B cell (primary cell): ENCODE measurements at places on chromosomes 7 and 10. TPM values are rescaled to one million over a fixed set of nuclear protein-coding genes. Genes with fewer than 3 reads are reported as not detected.

GRCh38 chr7:128003167-128003566, 28.1 kb downstream of the LRRC4 start:
- peaks cover 38% of the 10 kb centered on the region for H3K4me1 ChIP-seq
- no peaks in the 10 kb centered on the region for H3K27me3 ChIP-seq
- peak; percentile 36 for DNase-seq

- no peaks in the 10 kb centered on the region for H3K27me3 ChIP-seq
- no peak overlapping the region for H3K4me3 ChIP-seq
- no peaks in the 10 kb centered on the region for H3K36me3 ChIP-seq
- H3K4me1 ChIP-seq, result no peaks in the 10 kb centered on the region
- H3K27ac ChIP-seq, result no peak overlapping the region
Measured at GRCh38 chr10:51638737-51639136, 60.7 kb downstream of the CSTF2T start.

Gene NUTM2B
- total RNA-seq, result 0.80 and 1.3 TPM in 2 replicates

- no peaks in the 10 kb centered on the region for H3K36me3 ChIP-seq
- H3K27me3 ChIP-seq, result no peaks in the 10 kb centered on the region
- peaks cover 61% of the 10 kb centered on the region for H3K4me1 ChIP-seq
- H3K4me3 ChIP-seq, result no peak overlapping the region
- no peak overlapping the region for H3K27ac ChIP-seq
- peak; percentile 34 for DNase-seq
Measured at GRCh38 chr10:11713186-11713743, 28.9 kb upstream of the ECHDC3 start.

Gene PDE6C
- not detected in 2 replicates for total RNA-seq

DNA sequence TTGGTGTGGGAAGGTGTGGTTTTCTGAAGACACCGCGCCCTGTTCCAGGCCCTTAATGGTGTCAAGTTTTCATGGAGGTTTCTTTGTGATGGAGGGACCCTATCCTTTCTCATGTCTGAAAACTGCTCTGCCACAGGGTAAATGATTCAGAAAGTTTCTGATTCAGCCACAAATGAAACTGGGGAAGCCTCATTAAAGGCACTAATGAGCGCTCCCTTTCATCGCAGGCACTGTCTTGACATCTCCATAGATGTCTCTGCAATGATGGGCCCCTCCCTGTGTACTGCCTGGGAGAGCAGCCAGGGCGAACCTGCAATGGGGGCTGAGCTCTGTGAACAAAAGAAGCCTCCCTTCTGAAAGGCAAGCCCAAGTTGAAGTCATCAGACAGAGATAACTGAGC, 355.3 kb downstream of the PRPF18 start:
- DNase-seq, result no peak
- no peaks in the 10 kb centered on the region for H3K36me3 ChIP-seq
- no peaks in the 10 kb centered on the region for H3K4me1 ChIP-seq

Gene MBL2
- total RNA-seq, result not detected in 2 replicates

Gene MNX1
- not detected in 2 replicates for total RNA-seq

Gene SPDYE9
- total RNA-seq, result not detected in 2 replicates

DNA sequence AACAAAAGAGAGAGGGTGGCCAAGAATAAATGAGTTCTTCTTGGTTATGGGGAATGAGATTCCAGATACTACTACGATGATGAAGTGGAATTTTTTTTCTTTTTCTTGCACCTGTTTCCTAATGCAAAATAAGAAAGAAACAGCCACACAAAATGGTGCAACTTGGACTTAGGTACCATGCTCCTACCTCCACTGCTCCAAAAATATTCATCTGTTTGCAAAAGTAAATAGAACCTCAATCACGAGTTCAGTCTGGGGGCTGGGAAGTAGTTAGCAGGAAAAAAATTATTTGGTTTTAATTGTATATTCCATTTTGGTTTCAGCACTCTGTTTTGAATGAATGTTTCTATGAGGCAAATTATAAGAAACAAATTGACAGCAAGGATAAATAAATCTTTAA, 73.5 kb downstream of the SLC25A13 start:
- peaks cover 7% of the 10 kb centered on the region for H3K36me3 ChIP-seq
- no peak for DNase-seq
- no peaks in the 10 kb centered on the region for H3K27me3 ChIP-seq
- H3K4me3 ChIP-seq, result no peak overlapping the region
- H3K27ac ChIP-seq, result no peak overlapping the region
- H3K4me1 ChIP-seq, result peaks cover 4% of the 10 kb centered on the region

Gene FZD1
- total RNA-seq, result 0.49 and 0.56 TPM in 2 replicates

DNA sequence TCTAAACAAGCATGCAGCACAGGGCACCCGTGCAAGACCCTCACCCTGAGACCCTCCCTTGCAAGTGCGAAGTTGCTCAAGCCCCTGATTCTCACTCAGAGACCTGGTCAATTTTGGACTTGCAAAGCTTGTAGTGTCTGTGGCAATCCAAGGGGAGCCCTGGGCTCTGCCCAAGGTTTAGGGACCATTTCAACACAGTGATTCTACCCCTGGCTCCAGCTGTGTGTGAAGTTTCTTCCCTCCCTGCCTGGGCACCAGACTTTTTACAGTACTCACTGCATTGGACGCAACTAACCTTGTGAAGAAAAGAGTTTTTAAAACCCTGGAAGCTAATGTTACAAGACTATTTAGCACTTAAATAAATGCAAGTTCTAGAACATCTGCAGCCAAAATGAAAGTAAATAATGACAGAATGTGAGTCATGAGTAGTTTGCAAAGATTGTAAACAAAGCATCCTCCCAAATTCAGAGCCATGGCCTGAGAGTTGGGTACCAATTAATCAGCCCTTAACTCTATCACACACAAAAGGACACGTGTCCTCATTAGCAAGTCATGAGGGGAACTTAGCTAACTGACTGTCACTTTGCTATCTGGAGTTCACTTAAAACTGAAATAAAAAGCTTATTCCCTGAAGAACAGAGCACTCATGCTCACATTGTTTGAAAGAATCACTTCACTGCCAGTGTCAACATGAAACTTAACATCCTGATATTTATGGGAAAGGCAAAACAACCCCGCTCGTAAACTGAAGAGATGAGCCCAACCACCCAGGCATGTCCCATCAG, 48.1 kb downstream of the RGS10 start:
- no peaks in the 10 kb centered on the region for H3K27me3 ChIP-seq
- peaks cover 4% of the 10 kb centered on the region for H3K36me3 ChIP-seq
- DNase-seq, result no peak
- H3K4me1 ChIP-seq, result peaks cover 8% of the 10 kb centered on the region
- H3K4me3 ChIP-seq, result no peak overlapping the region
- H3K27ac ChIP-seq, result no peak overlapping the region

DNA sequence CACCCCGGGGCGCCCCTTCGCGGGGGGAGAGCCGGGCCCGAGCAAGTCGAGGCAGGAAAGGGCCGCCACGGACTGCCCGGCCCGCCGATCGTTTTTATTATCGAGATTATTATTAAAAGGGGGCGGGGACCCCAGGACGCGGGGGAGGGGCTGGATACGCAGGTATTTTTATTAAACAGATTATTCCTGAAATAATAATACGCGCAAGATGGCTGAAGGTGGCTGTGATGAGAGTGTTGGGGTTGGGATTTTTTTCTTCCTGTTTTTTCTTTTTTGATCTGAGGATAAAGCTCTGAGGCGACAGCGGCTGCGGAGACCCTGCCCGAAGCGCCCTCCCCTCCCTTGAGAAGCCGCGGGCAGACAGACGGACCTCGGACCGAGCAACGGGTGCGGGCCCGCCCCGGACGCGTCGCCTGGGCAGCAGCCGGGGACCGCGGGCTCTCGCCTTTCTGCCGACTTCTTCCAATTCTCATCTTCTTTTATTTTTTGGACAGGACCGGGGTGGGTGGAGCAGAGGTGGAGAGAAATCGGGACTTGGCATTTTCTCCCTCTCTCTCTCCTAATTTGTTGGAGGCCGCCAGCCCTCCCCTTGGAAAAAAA, 1.4 kb upstream of the TRIM8 start:
- no peaks in the 10 kb centered on the region for H3K36me3 ChIP-seq
- peak overlapping the region; percentile 77 for H3K4me3 ChIP-seq
- H3K27ac ChIP-seq, result peak overlapping the region; percentile 97

DNA sequence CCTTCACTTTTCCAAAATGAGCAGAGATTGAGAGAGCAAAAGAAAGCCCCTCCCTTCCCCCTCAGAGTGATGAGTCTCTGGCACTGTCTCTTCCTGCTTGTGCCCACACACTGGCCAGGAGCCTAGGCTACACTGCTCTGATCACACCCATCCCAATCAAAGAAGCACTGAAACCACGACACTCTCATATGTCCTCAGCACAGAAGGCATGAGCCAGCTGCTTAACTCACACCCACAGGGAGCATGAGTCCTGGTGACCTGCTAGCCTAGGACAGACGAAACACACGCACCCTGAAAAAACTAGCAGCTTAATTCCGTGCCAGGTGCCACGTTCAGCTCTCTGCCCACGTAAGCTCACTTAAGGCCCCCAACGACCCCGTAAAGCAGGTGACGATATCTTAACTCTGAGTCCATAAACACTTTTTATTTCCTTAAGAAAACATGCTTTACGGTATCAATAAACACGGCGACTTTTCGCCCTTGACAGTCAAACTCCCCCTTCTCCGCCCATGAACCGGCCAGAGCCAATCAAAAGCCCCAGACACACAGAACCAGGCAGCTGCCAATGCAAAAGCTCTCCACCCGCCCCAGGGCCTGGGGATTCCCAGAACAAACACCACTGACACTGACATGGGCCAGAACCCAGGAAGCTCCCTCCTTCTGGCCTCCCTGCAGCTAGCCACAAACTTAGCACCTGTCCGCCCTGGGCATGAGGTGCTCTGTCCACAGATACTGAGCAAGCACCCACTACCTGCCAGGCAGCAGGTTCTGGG, 69.0 kb downstream of the TNRC18 start:
- H3K4me1 ChIP-seq, result no peaks in the 10 kb centered on the region
- H3K4me3 ChIP-seq, result no peak overlapping the region
- no peak for DNase-seq
- no peak overlapping the region for H3K27ac ChIP-seq
- peaks cover 69% of the 10 kb centered on the region for H3K36me3 ChIP-seq
- H3K27me3 ChIP-seq, result no peaks in the 10 kb centered on the region

GRCh38 chr7:16561943-16562342, 35.3 kb downstream of the LRRC72 start:
- no peak overlapping the region for H3K27ac ChIP-seq
- H3K27me3 ChIP-seq, result no peaks in the 10 kb centered on the region
- no peak for DNase-seq
- H3K36me3 ChIP-seq, result no peaks in the 10 kb centered on the region
- H3K4me1 ChIP-seq, result peaks cover 8% of the 10 kb centered on the region
- no peak overlapping the region for H3K4me3 ChIP-seq

Gene FAM20C
- total RNA-seq, result 0.54 and 1.7 TPM in 2 replicates

Gene MYL7
- total RNA-seq, result not detected in 2 replicates

DNA sequence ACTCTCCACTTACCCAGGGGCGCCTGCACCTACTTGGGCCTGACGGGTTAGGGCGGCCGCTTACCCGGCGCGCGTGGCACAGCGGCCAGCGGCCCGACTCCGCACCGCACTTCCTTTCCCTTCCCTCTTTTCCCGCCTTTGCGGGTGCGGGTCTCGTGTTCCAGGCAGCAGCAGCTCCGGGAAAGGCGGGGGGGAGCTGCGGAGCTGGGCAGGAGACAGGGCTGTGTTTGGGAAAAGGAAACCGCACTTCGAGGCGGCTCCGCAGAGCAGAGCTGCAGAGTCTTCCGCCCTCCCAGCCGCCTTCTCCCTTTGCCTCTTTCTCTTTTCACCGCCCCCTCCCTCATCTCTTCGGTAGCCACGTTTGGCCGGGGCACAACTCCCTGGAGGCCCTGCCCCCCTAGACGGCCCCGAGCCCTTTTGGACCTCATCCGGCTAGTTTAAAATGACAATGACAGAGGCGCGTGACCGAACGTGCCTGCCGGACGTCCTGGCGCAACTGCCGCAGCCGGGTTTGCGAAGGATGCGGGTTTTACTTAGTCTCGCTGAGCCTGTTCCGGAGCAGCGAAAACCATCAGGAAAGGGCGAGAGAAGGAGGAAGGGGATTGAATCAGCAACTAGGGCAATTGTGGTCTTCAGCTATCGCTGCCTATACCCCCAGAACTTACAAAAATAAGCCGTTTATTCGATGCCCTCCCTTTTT, 7.9 kb upstream of the PAX2 start:
- H3K27ac ChIP-seq, result no peak overlapping the region
- peak; percentile 51 for DNase-seq
- H3K27me3 ChIP-seq, result peaks cover 81% of the 10 kb centered on the region
- peak overlapping the region; percentile 14 for H3K4me3 ChIP-seq
- no peaks in the 10 kb centered on the region for H3K36me3 ChIP-seq

Gene CYP3A7
- total RNA-seq, result not detected in 2 replicates

GRCh38 chr10:12322583-12323131, 26.7 kb upstream of the CAMK1D start:
- H3K4me1 ChIP-seq, result peaks cover 15% of the 10 kb centered on the region
- DNase-seq, result no peak
- H3K27me3 ChIP-seq, result no peaks in the 10 kb centered on the region
- H3K27ac ChIP-seq, result no peak overlapping the region
- H3K36me3 ChIP-seq, result no peaks in the 10 kb centered on the region

Gene KAZALD1
- total RNA-seq, result 0.34 and 0.51 TPM in 2 replicates

GRCh38 chr7:43925984-43926797, at the start of gene UBE2D4:
Gene UBE2D4 (plus strand): TSS chr7:43926436. CDS start chr7:43926533, 97 bp downstream.
- DNase-seq, result peak; percentile 93
- peak within 1 kb of the TSS; percentile 81 for H3K4me3 ChIP-seq
- peaks cover 21% of the 10 kb centered on the region for H3K4me1 ChIP-seq
- peak within 1 kb of the TSS; percentile 87 for H3K27ac ChIP-seq
- no peaks in the 10 kb centered on the region for H3K36me3 ChIP-seq

GRCh38 chr10:52688899-52689298, 83.7 kb downstream of the MBL2 start:
- DNase-seq, result no peak
- H3K4me1 ChIP-seq, result no peaks in the 10 kb centered on the region
- H3K27ac ChIP-seq, result no peak overlapping the region

DNA sequence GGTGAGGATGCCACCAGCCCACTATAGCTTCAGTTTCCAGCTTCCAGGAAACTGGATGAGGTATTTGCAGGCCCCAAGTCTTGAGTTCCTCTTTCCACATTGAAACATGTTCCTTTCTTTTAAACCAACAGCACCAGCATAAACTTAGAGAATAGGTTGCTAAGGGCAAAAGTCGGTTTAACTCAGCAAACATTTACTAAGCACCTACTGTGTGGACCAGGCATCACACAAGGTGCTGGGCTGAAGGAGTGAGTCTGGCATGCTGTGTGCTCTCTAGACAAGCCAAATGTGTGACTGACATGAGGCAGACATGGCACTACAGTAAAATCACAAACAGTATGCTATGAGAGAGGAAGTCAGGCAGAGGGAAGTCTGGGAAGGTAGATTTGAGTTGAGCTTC, 11.0 kb upstream of the RASSF4 start:
- no peaks in the 10 kb centered on the region for H3K27me3 ChIP-seq
- peaks cover 27% of the 10 kb centered on the region for H3K4me1 ChIP-seq
- H3K4me3 ChIP-seq, result no peak overlapping the region
- no peak overlapping the region for H3K27ac ChIP-seq
- peak; percentile 25 for DNase-seq
